T1000 (cell line): ENCODE measurements at places on chromosomes 1 and 21.

- no peak for DNase-seq
These were observed 18.5 kb downstream of the MORN1 start for GRCh38 chr1:2372551-2373490.

- DNase-seq = no peak
These were observed 754 bp upstream of the LSS start for GRCh38 chr21:46229133-46229922.

DNA sequence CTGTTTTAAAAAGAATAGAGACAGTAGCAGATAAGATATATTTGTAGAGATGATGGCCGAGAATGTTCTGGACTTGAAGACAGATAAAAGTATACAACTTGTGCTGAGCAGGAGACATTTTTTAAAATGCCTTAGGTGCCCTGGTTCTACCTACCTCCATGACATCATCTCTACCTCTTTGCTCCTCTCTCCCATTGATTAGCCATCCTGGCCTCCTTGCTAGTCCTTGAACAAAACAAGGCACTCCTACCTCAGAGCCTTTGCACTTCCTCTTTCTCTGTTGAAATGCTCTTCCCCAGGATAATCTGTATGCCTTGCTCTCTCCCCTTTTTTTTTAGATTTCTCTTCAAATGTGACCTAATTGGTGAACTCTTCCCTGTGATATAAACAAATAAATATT is 92.6 kb upstream of the MAGI3 start:
- no peak for DNase-seq

- DNase-seq = no peak
These were observed 148.6 kb downstream of the SYF2 start for GRCh38 chr1:25083481-25084345.

DNA sequence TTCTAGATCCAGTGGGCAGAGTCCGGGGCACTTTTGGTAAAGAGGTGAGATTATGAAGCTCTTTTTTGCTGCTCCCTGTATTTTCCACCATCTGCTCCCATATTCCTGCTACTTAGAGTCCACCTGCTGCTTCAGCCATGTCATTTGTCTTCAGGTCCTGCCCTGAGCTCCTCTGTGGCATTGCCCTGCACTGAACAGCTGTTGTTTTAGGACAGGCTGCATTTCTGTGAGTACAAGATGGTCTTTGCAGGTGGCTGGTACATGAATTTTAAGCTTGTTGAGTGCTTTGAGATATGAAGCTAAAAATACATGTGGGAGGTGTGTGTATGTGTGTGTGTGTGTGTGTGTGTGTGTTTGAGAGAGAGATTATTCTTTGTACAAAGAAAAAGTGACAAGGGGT is 21.9 kb downstream of the MT1HL1 start:
- DNase-seq = no peak

- DNase-seq = no peak
These were observed 99.4 kb downstream of the ZMYM4 start for GRCh38 chr1:35367914-35368313.

DNA sequence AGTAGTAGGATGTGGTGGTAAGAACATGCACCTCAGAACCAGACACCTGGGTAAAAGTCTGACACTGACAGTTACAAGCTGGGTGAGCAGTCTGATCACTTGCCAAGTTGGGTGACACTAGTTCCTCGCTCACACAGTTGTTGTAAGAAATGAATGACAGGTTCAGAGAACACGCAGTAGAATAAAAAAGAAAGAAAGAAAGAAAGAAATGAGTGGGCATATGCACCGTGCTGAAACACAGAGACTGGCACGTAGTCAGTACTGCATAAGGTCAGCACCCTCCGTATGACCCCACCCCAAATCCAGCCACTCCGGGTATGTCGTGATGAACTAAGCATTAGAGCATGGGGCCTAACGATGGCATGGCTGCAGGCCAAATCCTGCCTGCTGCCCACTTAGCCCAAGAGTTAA is 90.6 kb downstream of the GLUL start:
- no peak for DNase-seq

GRCh38 chr1:20787840-20788795 is 1.0 kb upstream of the HP1BP3 start:
- DNase-seq = no peak

DNA sequence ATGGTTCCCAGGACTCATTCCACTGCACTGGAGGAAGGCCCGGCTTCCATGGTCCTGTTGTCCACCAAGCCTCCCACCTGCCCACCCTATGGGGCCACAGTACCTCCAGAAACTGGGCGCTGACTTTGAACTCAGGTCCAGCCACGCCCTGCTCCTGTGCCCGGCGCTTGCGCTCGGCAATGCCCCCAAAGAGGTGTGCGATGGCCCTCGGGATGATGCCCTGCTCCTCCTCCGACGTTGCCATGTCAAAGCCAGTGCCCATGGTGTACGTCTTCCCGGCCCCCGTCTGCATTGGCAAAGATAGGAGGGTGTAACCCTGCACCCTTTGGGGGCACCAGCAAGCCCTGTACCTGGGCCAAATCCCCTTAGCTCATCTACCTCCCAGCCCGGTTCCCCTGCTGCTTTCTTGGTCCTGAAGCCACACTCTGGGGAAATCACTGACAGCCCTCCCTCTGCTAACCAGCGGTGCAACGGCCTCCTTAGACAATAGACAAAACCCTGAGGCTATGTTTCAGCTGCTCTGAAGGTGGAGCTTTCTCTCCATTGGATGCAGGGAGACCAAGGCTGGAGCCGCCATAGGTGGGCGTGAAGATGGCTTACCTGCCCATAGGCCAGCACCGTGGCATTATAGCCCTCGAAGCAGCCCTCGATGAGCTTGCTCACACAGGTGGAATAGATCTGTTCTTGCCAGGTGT is 14.7 kb downstream of the KIF21B start:
- no peak for DNase-seq

DNA sequence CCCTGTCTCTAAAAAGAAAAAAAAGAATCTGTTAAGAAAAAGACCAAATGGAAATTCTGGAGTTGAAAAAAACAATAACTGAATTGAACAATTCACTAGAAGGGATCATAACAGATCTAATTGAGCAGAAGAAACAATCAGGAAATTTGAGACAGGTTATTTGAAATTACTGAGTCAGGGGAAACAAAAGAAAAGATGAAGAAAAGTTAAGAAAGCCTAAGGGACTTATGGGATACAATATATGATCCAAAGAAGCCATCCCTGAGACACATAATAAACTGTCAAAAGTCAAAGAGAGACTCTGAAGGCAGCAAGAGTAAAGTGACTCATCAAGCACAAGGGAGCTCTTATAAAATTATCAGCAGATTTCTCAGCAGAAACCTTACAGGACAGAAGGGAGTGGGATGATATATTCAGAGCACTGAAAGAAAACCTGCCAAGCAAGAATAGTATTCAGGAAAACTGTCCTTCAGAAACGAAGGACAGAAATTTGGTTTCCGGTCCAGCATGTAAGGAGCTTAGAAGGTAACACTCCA is 44.5 kb downstream of the SLC2A1 start:
- no peak for DNase-seq

DNA sequence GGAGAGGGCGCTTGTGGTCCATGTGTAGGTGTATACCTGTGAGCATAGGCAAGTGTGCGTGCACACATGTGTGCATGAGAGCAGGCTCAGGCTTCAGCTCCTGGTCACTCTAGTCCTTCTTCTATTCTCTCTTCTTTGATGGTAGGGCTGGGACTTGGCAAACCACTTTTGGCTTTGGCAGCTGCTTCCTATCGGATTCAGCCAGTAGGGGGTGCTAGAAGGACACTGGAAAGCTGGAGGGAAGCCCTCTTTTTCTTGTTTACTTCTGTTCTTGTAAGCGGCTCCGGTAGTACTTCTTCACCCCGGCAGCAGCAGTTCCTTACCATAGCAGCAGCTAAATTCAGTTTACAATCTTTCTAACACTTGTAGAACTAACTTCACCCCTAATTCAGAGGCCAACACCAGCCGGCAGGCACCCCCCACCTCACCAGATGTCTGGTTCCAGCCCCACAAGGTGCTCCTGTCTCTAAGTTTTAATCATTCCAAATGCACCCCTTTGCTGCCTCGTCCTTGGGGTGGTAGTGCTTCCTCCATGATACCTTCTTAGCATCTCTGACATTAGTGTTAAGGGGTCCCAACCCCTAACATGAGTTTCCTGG is 25.1 kb downstream of the NENF start:
- peak; percentile 59 for DNase-seq

DNA sequence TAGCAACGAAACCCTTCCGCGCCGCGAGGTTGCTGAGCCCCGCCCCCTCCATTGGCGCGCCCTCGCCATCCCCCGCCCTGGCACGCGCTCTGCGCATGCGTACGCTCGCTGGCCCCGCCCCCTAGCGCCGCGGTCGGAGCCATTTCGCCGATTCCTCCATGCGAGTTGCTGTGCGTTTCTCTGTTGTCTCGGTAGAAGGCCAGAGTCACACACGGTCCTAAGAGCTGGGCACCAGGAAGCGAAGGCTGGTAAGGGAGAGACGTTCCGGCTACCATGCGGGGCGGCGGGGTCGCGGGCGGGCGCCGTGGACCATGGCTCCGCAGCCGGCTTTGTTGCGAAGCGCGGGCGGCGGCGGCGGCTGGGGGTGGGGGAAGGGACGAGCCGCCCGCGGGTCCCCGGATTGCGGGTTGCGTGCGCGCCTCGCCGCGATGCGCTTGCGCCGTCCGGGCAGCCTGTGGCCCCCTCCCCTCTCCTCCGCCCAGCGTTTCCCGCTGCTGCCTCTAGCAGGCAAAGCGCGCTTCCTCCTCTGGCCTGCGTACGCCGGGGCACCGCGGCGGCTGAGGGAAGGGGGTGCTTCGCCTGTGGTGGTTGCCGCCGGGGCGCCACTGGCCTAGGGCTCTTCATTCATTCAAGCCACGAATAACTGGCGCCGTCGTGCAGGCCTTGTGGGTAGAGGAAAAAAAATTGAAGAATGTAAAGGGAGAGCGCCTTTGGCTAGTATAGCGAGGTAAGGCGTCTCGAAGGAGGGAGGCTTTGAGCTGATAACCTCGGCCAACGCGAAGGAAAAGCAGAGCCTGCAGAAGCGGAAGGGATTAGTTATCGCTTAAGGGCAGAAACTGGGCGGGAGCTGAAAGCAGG is at the start of gene DHX9:
TSS of gene DHX9 (plus strand) at position 139 of the 858 bp plus-strand sequence. CDS start 3,220 bp downstream, outside the sequence.
- peak; percentile 91 for DNase-seq

- DNase-seq = no peak
These were observed 217.9 kb upstream of the NRIP1 start for GRCh38 chr21:15282665-15283064.

- no peak for DNase-seq
These were observed 15.8 kb upstream of the CDCA8 start for GRCh38 chr1:37676281-37677142.

- DNase-seq = no peak
These were observed 718.3 kb upstream of the PTBP2 start for GRCh38 chr1:96002969-96003964.

DNA sequence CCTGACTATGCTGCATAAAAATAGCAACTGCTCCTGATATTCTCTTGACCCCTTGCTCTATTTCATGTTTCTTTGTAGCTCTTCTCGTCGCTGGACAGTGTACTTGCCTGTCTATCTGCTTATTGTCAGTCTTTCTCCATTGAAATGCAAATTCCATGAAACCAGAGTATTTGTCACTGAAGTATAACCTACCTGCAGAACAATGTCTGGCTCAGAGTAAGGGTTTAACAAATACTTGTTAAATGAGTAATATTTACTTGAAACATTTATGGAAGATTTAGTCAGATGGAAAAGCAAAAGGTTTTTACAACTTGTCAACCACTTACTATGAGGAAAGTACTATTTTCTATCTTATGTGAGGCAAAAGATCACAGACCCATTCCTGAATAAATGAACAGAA is 19.9 kb upstream of the ERICH3 start:
- DNase-seq = no peak

DNA sequence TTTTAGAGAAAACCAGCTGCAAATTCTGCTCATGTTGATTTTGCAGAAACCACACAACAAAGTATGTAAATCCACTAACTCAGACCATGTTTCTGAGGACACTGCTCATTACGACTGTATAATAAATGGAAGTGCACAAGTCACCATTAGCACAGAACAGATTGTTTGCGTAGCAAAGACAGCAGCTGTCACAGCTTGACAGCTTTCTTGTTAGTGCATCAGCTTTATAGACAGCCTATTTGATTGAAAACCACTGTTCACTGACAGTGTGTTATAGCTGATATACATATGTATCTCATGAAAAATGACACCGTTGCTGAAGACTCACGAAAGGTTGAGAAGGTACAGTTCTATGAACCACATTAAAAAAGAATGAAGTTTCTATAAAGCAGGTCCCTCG is 560.2 kb upstream of the ZRANB2 start:
- DNase-seq = no peak
